ENCODE measurements at places on chromosomes 3 and 15. TPM values are rescaled to one million over a fixed set of nuclear protein-coding genes. Genes with fewer than 3 reads are reported as not detected.

Gene DNAJA4
- 0.27 TPM for total RNA-seq

Gene WNT7A
- not detected for total RNA-seq

GRCh38 chr3:23590424-23591273 is 215.1 kb upstream of the UBE2E1 start:
- no peak for DNase-seq

- DNase-seq, result no peak
Observed at GRCh38 chr3:9180764-9181117, 68.7 kb downstream of the SRGAP3 start.

DNA sequence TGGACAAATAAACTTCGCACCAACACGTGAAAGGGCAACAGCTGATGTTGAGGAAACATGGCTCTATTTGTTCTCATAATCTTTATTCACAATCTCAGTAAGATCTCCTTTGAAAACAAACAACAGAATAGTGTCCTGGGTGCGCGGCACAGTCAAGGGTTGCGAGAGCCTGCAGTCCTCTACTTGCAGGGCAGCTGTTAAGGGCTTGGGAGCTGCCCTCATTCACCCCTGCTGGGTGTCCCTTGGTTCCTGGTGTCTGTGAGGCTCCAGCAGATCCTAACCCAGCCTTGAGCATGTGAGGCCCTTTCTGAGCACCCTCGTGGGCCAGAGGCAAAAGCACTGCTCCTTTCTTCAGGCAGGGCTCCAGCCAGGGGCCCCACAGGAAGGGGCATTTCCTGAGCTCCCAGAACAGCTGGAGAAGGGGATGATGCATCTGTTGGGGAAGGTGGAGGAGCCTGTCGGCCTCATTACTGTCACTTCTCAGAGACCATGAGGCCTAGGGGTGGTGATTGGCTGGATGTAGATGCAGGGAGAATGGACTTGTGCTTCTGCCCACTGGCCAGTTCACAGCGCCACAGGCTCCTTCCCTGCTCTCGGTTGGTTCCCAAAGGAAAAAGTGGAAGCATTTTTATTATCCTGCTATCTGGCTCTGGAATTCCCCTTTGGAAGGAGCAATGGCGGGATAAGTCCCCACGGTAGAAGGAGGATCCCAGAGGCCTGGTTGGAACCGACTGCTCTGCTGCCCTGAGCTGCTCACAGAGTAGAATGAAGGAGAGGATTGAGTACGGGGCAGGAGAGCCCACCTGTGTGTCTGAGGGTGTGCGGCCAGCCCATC is 51.9 kb upstream of the KLF13 start:
- no peak for DNase-seq

Measured in HFFc6 (cell line).